ENCODE measurements at places on chromosomes 1 and 21. TPM values are rescaled to one million over a fixed set of nuclear protein-coding genes. Genes with fewer than 3 reads are reported as not detected.

Gene HES4
- 12.4 TPM for total RNA-seq

Gene LIPI
- total RNA-seq, result not detected

Gene VTCN1
- total RNA-seq, result 16.3 TPM

Gene CDKN2C
- 2.8 TPM for total RNA-seq

Gene AK5
- 27.4 TPM for total RNA-seq

Gene TEDDM1
- total RNA-seq, result not detected

Gene S100B
- total RNA-seq, result not detected

Gene CCDC185
- 0.17 TPM for total RNA-seq

Gene ACKR1
- total RNA-seq, result not detected

Gene SH2D2A
- not detected for total RNA-seq

Gene OR6N1
- not detected for total RNA-seq

Gene C1QA
- not detected for total RNA-seq

Gene SPATA1
- total RNA-seq, result not detected

Gene SIK1
- total RNA-seq, result 0.69 TPM

Gene PEF1
- 121 TPM for total RNA-seq

Gene PBX1
- total RNA-seq, result 1.6 TPM

Gene VHLL
- total RNA-seq, result not detected

Gene MMEL1
- total RNA-seq, result 0.65 TPM

Gene LAMB3
- total RNA-seq, result 433 TPM

Gene KHDC4
- 16.8 TPM for total RNA-seq

Gene CELA3A
- total RNA-seq, result not detected

Gene CELA3B
- total RNA-seq, result not detected

Gene CASQ1
- not detected for total RNA-seq

Gene SPATA46
- total RNA-seq, result not detected

Gene FNDC7
- not detected for total RNA-seq

Gene PLA2G2C
- not detected for total RNA-seq

Gene PGBD5
- total RNA-seq, result 54.5 TPM

Gene ELAPOR1
- 0.99 TPM for total RNA-seq

Gene FMO5
- total RNA-seq, result 7.3 TPM

Gene MTARC2
- 10.8 TPM for total RNA-seq

Gene MXRA8
- 24.7 TPM for total RNA-seq

Gene FNDC10
- total RNA-seq, result 0.52 TPM

Gene OLIG2
- total RNA-seq, result not detected

Gene AMY1A
- total RNA-seq, result not detected

Gene S100A6
- 2,979 TPM for total RNA-seq

Gene SLC44A3
- 12.7 TPM for total RNA-seq

Gene CDC14A
- 6.5 TPM for total RNA-seq

Gene LCE3D
- not detected for total RNA-seq

Gene KCNQ4
- 0.20 TPM for total RNA-seq

Gene TMEM82
- not detected for total RNA-seq

Gene CRNN
- not detected for total RNA-seq
